ENCODE measurements at places on chromosomes 2 and 18.

DNA sequence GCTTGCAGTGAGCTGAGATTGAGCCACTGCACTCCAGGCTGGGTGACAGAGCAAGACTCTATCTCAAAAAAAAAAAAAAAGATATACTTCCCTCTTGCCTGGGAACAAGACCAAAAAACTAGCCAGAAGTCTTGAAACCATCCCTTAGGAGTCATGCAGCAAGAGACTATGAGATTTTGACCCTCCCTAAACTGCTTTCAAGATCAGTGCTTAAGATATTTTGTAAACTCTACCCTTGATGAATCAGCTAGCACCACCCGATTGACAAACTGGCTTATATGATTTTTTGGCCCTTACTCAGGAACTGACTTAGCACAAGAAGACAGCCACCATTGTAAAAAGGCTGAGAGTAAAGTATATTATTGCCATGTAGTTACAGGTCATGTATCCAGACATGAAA is 3.8 kb downstream of the SULT1C3 start:
- no peak for DNase-seq

- peak; percentile 68 for DNase-seq
These were observed 72.8 kb upstream of the TGFA start for GRCh38 chr2:70626254-70626990.

DNA sequence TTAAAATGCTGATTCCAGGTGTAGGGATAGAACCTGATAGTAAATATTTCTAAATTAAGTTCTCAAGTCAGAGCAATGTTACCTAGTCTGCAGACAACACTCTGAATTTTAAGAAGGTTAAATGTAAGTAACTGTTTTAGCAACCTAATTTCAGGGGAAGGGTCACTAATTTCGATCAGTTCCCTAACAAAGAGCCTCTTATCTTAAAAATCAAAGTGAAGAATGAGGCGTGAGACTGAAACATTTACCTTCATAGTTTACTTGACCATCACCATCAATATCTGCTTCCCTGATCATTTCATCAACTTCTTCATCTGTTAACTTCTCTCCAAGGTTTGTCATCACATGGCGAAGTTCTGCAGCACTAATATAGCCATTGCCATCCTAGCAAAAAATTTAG is 6.4 kb upstream of the STPG4 start:
- no peak for DNase-seq

- DNase-seq, result peak; percentile 68
These were observed 456 bp upstream of the NFATC1 start for GRCh38 chr18:79395308-79395640.

GRCh38 chr18:79855147-79855933 is 57.6 kb downstream of the KCNG2 start:
- DNase-seq, result peak; percentile 53

GRCh38 chr2:240990726-240991377 is 7.6 kb upstream of the SNED1 start:
- peak; percentile 51 for DNase-seq

DNA sequence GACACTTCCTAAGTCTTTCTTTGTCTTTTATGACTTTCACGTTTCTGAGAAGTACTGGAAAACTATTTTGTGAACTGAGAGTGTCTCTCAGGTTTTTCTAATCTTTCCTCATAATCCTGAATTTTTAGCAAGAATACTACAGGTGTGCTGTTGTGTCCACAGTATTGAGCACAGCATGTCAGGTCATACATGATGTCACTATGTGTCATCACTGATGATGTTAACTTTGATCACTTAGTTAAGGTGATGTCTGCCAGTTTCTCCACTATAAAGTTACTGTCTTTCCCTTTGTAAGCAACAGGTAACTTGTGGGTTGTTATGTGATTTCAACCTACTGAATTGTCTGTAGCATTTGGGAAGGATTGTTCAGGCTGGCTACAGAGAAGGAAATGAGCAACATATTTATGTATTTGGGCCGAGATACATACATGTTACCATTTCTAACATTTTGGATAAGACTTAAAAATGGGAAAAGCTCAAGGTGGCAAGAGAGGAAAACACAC is 11.1 kb downstream of the MATN3 start:
- no peak for DNase-seq

DNA sequence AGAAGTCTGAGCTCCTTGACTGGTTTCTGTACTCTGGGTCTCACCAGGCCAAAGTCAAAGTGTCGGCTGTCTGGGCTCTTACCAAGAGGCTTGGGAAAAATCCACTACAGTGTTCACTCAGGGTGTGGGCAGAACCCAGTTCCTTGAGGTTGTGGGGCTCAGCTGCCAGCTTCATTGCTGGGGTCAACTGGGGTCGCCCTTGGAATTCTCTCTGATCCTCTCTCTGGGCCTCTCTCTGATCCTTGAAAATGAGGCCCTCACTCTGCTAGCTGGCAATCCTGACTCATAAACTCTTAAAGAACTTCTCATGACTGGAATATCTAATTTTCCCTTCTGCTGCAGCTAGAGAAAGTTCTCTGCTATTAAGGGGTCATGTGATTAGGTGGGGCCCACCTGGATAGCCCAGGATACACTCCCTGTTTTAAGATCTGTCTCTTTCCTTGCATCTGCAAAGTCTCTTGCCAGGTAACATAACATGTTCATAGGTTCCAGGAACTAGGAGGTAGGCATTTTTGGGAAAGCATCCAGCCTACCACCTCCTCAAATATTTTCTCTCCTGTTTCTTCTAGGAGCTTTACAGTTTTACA is 66.3 kb downstream of the SP110 start:
- peak; percentile 18 for DNase-seq

GRCh38 chr2:214542866-214543265 is 132.0 kb downstream of the VWC2L start:
- DNase-seq, result no peak

DNA sequence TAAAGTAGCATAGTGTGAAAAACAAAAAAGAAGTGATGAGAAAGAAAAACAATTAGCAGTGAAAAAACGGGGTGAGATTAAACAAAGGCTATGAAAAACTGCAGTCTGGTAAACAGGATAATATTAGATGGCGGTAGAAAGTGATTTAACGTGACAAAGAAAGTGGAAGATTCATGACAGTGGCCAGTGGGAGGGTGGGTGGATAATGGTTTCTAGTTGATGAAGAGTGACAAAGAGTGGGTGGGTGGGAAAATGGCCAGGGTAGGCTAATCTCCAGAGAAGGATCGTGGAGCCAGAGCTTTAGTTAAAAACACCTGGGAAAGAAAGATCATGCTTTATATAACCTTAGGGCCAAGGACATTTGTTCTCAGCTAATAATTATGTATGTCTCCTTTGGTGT is 1667.8 kb downstream of the LRP1B start:
- DNase-seq, result no peak

GRCh38 chr2:121696410-121696930 is 40.2 kb downstream of the NIFK start:
- DNase-seq, result no peak

DNA sequence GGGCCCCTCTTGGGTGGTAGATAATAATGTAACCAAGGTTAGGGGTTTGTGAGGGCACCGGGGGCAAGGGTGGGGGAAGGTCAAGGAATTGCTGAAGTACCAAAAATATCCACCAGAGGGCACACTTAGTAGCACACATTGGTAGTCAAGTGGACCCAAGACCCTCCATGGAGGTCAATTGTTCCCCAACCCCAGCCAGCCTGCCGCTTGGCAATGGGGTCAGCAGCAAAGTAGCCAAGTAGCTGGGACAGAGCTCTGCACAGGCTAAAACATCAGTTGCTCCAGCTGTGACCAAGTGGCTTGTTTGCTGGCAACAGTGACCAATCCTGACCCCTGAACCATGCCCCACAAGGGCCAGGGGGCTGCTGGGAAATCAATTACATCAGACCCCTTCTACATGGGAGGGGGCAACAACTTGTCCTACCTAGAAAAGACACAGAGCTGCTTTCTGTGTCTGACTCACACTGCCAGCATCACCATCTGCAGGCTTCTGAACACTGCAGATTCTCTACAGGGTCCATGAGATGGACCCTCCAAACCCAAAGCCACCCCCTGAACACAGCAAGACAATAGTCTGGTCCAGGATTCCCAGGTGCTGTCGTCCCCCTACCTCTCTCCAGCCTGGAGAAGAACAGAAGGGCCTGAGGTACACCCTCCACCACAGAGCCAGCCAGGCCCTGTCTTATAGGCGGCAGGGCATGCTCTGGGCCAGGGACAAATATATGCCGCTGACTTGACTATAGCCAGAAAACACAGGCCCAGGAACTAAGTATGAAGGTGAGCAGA is 76.0 kb downstream of the EMX1 start:
- peak; percentile 65 for DNase-seq

- DNase-seq, result no peak
These were observed 416.2 kb upstream of the LYPD1 start for GRCh38 chr2:133086176-133086575.

DNA sequence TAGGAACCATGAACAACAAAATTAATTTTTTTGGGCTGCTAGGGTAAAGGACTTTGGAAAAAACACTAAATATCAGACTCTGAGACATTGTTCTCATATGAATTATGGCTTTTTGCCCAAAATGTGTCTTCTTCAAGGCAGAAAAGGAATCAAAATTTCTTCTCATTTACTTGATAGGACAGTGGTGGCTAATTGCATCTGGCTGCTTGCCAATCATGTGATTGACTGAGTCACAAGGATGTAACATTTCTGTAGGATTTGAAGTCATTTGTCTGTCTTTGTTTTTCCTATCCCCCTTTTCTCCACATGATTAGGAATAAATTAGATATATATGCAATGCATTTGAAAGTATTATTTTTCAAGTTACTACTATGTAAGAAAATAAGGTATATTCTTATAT is 130.2 kb downstream of the SLC4A10 start:
- DNase-seq, result no peak

DNA sequence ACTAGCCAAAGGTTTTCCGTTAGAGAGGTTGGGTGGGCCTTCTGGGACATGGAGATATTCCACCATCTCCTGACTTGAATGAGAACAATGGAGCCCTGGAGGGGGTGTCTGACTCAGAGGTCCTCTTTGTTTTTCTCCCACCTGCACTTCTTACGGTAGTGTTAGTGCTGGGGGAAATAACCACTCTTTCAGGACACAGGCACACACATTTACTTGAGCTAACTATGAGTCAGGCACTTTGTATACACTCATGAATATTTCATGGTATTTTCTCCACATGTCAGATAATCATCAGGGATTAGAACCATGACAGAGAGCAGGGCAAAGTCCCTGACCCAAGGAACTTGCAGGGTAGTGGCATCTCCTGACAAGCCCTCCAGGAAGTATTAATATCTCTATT is 439.1 kb downstream of the TSN start:
- DNase-seq, result no peak

DNA sequence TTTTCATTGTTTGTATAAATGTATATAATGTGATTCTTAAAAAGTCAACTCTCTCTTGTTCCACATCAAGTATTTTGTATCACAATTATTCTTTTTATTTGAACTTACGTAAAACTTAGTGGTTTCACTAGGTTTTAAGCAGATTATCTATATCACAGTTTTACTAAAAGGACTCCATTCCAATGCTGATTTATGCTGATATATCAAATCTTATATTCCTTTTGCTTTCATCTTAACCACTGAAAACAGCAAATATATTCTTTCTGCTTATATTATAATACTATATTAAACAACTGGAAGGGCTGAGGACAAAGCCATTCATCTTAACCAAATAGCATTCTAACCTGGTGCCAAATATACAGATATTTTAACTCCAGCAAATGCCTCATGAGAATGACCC is 24.2 kb downstream of the TRAPPC8 start:
- DNase-seq, result no peak

- no peak for DNase-seq
These were observed 431.5 kb downstream of the ARHGAP15 start for GRCh38 chr2:143560724-143561123.

DNA sequence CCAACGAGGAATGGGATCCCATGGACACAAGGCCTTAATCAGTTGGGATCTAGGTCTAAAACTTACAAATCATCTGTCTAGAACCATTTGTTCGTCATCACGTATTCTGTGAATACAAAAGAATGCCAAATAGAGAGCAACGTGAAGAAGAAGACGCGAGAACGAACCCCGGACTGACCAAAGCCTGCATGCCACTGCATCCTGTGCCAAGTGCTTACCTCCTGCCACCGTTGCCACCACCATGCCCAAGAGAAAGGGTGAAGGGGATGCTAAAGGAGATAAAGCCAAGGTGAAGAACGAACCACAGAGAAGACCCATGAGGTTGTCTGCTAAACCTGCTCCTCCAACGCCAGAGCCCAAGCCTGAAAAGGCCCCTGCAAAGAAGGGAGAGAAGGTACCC is 30.2 kb downstream of the ITSN2 start:
- DNase-seq, result no peak

GRCh38 chr2:187124529-187124928 is 275.6 kb upstream of the ZSWIM2 start:
- DNase-seq, result no peak

DNA sequence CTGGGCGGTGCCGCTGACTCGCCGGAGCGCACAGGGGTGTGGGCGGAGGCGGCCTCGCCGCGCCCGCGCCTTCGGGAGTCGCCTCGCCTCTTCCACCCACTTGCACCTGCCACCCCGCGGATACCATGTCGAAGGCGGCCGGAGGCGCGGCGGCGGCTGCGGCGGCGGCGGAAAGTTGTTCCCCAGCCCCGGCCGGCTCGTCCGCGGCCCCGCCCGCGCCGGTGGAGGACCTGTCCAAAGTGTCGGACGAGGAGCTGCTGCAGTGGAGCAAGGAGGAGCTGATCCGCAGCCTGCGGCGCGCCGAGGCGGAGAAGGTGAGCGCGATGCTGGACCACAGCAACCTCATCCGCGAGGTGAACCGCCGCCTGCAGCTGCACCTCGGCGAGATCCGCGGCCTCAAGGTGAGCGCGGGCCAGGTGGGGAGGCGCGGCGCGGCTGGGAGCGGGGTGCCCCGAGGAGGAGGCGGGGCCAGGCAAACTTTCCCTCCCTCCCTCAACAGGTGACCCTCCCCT is 766 bp downstream of the CCDC85A start:
- DNase-seq, result peak; percentile 77

GRCh38 chr2:235674812-235675211 is 181.0 kb downstream of the AGAP1 start:
- no peak for DNase-seq

- DNase-seq, result no peak
These were observed 63.6 kb downstream of the MARCO start for GRCh38 chr2:119005555-119005954.

- no peak for DNase-seq
These were observed 228.7 kb upstream of the SLC8A1 start for GRCh38 chr2:40680547-40680946.

DNA sequence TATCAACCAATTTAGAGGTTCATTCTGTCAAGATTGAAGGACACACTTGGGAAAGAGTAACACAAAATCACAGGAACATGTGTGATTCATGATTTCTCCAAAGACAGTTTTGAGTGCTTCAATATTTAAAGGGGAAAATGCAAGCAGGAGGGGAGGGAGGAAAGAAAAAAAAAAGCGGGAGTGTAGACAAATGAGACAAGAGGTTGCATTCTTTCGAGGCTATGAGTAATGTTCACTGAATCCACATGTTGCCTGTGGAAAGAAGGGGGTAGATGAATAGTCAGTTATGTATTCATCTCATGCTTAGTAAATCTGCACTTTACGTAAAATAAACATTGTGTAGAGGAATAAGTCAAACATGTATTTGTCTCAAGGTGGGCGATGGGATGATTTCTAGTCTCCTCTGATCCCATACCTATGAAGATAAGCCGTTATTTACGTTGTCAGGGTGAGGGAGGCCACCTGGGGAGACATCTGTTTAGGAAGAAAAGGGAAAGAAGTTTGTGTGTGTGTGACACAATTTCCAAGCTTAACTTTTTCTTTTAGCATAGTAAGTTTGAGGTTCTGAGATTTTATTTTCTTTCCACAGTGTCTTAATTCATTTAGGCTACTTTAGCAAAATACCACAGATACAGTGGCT is 211.0 kb upstream of the ZC3H15 start:
- no peak for DNase-seq

All from islet precursor cell (in vitro differentiated cells).